ENCODE measurements at places on chromosomes 5 and 9.

- DNase-seq: no peak
These were observed 60.0 kb upstream of the MINAR2 start for GRCh38 chr5:129687941-129688340.

DNA sequence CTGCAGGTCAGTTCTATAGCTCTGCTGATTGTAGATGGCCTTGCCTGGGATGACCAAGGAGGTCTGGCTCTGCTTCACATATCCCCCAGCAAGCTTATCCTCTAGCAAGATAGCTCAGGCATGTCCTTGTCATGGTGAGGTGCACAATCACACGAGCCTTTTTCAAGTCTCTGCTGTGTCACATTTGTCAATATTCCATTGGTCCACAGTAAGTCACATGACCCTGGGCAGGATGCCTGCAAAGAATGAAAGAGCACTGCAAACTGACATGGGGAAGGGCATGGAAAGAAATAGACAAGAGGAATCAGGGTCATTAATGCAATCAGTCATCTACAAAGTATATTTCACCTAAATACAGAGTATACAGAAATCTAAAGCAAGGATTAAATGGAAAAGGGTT is 142.0 kb downstream of the RORB start:
- no peak for DNase-seq

DNA sequence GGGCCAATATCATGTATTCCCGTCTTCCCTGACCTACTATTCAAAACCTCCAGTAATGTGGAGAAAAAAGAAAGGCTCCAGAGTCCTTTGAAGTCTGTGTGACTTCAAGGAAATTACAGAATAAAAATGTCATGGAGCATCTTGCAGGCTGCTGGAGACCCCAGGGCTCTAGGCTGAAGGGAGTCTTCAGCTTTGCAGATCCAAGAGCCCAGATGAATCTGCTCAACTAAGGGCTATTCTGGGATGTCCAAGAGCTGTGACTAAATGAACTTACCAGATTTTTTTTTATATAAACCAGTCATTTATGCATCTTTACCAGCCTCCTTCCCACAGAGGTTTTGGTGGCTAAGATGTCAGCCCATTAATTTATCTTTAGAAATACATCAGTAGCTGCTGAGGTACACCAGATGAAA is 167.3 kb downstream of the MUSK start:
- DNase-seq: no peak

DNA sequence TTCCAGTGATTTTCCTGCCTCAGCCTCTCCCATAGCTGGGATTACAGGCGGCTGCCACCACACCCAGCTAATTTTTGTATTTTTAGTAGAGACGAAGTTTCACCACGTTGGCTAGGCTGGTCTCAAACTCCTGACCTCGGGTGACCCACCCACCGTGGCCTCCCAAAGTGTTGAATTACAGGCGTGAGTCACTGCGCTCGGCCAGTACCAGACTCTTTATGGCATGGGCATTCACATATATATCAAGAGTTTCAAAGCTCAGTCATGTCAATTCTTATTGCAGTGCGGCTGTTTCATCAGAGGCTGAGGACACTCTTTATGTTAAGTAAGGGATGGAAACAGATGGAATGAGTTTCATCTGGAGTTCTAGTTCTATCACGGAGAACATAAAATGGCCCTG is 315.2 kb upstream of the CDH6 start:
- no peak for DNase-seq

DNA sequence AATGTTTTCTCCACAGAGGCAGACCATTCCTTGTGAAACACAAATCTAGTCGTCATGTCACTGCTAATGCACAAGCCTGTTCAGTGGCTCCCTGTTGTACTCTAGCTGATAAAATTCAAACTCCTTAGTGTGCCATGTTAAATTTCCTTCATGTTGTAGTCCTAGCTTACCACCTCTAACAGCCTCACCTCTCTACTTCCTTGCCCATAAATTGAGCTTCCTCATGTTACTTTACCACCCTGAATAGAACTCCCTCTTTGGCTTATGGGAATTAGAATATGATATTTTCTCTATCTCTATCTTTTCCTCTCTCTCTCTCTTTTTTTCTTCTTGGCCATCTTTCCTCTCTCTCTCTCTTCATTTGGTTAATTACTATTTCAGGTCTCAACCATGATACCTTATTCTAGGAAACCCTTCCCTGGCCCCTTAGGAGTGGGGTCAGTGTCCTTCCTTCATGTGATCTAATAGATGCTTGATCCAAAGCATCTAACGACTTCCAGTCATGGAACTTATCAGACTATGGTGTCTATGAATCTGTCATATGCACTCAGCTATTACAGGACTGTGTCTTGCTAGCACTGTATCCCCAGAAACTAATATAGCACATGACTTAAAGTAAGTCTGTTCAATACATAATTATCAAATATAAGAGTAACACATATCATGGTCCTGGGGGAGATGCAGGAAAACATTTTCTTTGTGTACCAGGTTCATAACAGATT is 31.5 kb upstream of the ALDH1A1 start:
- no peak for DNase-seq

DNA sequence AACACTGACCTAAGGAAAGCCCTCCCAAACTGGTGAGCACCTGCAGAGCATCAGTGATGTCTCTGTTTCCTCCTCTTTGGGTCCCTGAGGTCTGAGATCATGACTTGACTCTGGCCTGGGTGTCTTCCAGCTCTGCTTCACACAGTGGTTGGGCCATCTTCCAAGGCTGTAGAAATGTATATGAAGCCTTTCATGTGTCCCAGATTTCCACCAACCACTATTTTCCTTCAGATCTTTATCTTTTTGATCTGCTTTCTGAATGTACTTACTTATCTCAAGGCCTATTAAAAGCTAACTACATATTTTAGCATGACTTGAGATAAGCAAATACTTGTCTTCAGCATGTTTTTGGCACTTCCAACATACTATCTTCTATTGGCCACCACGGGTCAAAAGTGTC is 47.1 kb downstream of the PRELID2 start:
- no peak for DNase-seq

- DNase-seq: no peak
These were observed 248.4 kb downstream of the PRELID2 start for GRCh38 chr5:145586661-145587307.

- no peak for DNase-seq
These were observed 22.5 kb downstream of the PPP3R2 start for GRCh38 chr9:101572316-101572715.

- DNase-seq: no peak
These were observed 60.8 kb downstream of the LMX1B start for GRCh38 chr9:126674365-126675146.

DNA sequence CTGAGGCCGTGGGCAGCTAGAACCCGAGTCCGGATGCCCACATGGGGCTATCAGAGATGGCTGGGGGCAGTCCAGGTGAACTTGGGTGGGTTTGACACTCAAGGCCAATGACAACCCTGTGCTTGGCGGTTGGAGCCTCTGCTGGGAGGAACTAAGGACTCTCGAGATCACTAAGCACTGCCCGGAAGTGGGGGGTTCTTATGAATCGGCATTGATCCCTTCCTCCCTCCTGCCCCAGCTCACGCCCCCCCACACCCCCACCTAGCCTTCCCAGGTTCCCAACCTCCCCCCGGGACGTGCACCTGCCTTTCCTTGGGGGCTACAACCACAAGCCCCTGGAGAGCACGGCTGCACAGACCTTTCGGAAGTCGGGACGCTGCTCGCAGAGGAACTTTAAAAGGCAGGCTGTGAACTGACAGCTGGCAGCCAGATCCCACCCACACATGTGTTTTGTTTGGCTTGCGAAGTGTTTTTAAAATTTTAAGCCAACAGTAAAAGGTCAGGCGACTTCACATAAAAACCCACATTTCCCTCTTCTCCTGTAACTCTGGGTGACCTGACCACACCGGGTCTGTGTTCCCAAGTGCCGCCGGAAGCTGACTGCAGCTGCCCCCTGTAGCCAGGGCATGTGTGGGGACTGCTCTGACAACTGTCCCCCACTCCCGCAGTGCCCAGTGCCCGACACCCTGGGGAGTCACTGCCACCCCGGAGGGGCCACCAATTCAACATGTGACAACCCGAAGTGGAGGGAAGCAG is 5.1 kb upstream of the RALGDS start:
- no peak for DNase-seq

DNA sequence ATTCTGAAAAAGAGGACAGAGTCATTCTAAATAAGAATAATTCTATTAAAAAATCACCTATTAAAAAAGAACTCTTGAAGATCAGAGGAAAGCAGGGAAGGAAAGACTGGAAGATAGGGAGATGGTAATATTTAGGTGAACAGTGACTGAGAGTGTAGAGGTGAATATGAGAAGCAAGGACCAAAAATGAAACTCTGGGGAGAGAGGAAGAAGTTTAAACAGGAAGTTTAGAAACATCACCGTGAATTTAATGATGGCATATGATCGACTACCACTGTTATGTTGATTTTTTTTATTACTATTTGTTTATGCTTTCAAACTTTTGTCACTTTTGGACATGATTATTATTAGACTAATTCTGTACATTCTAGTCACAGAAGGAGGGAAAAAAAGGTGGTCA is 1.7 kb upstream of the SPINK6 start:
- no peak for DNase-seq

GRCh38 chr5:172957458-172957857 is 1.8 kb upstream of the RPL26L1 start:
- no peak for DNase-seq

GRCh38 chr9:28389411-28389810 is 816.1 kb upstream of the C9orf72 start:
- DNase-seq: no peak

GRCh38 chr9:14325147-14325546 is 11.2 kb upstream of the NFIB start:
- DNase-seq: peak; percentile 61

- DNase-seq: no peak
These were observed 86.8 kb upstream of the CDH6 start for GRCh38 chr5:31106691-31107090.

- DNase-seq: no peak
These were observed 7.0 kb downstream of the HNRNPAB start for GRCh38 chr5:178211095-178212048.

- no peak for DNase-seq
These were observed 46.9 kb downstream of the FOXB2 start for GRCh38 chr9:77066388-77066787.

DNA sequence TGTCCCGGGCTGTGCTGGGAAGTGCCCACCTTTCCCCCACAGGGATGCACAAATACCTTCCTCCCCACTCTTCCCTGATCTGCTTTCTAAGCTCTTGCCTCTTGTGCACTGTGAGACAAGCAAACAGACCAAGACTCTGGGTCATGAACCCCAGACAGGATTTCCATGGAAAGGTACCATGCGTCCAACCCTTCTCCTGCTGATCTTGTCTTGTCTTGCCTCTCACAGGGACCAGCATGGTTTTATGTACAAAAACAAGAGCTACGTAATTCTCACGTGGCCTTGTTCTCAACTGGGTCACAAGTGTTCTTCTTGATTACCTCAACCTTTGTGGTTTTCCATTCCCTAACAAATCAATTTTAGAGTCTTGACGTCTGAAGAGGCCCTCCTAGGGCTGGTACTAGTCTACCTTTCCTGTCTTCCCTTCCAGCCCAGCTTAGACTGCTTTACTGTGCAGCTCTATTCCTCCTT is 176.5 kb upstream of the MAP3K1 start:
- no peak for DNase-seq

GRCh38 chr9:125747765-125748445 is 732 bp downstream of the PBX3 start:
- DNase-seq: no peak

DNA sequence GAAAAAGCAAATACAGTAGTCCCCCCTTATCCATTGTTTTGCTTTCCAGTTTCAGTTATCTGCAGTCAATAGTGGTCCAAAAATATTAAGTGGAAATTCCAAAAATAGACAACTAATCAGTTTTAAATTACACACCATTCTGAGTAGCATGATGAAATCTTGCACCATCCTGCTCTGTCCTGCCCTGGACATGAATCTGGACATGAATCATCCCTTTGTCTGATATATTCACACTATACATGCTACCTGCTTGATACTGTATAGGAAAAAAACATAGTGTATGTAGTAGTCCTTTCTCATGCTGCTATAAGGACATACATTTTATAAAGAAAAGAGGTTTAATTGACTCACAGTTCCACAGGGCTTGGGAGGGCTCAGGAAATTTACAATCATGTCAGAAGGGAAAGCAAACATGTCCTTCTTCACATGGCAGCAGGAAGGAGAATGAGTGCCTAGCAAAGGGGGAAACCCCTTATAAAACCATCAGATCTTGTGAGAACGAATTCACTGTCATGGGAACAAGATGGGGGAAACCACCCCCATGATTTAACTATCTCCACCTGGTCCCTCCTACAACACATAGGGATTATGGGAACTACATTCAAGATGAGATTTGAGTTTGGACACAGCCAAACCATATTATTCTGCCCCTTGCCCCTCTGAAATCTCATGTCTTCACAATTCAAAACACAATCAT is 153.9 kb downstream of the ARRDC3 start:
- no peak for DNase-seq

DNA sequence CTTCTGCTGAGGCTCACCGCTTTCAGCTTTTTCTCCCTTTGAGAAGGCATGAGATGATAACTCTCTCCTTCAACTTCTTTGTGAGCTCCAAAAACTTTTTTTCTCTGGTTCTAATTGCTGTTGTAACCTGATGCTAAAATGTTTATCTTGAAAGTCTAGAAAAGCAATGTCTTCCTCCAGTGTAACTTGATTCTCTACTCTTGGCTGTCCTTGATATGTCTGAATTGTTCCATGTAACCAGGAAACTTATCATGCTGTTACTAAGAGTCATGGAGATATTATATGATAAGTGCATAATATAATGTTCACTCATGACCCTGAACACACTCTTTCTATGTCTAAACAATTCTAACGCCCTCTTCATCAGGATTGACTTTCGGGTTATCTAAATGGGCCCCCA is 128.0 kb upstream of the ABCA1 start:
- DNase-seq: no peak

DNA sequence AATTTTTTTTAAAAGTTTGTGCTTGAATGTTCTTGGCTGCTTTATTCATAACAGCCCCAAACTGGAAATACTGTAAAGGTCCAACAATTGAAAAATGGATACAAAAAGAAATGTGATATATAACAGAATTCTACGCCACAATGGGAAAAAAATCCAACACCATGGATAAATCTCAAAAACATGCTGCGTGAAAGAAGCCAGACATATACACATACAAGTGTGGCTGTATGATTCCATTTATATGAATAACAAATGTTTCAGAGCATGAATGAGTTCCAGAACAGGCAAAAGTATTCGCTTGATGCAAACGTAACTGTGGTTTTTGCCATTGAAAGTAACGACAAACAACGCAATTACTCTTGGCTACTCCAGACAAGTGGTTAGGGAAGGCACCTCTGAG is 7.2 kb upstream of the SFXN1 start:
- no peak for DNase-seq
